Activated B cell treated with CpG ODN at 0.5 μM for 24 hours (primary cell): ENCODE measurements at places on chromosomes 4 and X. TPM values are rescaled to one million over a fixed set of nuclear protein-coding genes. Genes with fewer than 3 reads are reported as not detected.

The HMX1 gene
- not detected in 2 replicates for total RNA-seq

The NAP1L3 gene
- total RNA-seq = 0.20 and 0.32 TPM in 2 replicates

The CAPN6 gene
- not detected in 2 replicates for total RNA-seq

The TECRL gene
- total RNA-seq = not detected in 2 replicates

The AVPR2 gene
- total RNA-seq = not detected in 2 replicates

The TMEM255A gene
- 0.18 and 0.51 TPM in 2 replicates for total RNA-seq
